AG20443 (cell line): ENCODE measurements at places on chromosomes 13 and 19.

DNA sequence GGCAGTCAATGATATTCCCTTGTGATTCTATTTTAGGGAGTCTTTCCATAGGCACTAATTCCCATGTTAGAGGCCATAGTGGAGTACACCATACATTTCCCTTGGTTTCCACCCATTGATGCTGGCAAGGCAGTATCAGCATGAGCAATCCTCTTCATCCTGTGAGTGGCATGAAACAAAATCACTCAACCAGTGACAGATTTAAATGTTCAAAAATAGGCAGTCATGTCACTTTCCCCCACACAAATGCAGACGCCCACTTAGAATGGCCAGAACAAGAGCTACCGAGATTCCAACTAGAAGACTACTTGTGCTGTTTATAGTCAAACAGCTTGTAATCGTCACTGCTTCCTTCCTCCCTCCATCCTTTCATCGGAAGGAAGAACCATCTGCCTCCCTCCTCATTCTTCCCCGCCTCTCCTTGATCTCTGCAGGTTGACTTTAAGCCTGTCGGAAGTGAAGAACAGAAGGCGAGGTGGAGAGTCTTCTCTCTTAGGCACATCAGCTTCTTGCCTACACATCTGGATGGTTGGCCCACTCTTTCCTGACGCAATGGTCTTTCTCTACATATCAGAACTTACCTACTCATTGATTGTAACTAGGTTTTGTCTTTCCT lies 22.6 kb downstream of the RASL11A start:
- no peak for DNase-seq

GRCh38 chr19:17599780-17600179 lies 44.3 kb downstream of the COLGALT1 start:
- DNase-seq, result no peak

- no peak for DNase-seq
Observed at GRCh38 chr13:39566216-39566869, 36.6 kb downstream of the LHFPL6 start.

DNA sequence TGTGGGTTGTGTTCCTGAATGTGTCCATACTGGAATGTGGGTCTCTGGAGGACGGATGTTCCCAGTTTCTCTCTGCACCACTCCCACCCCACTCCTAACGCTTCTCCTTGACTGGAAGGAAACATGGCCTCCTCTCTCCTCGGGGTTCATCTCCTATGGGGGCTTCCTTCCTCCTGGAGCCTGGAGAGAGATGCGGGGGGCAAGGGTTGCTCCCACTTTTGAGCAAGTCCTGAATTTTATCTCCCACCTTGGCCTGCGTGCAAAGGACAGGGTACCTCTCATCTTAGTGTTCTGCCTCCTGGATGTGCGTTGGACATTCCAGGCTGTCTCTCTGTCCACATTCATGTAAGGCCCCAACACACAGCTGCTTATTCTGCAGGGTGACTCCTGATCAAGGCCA lies 52.5 kb upstream of the UQCRFS1 start:
- no peak for DNase-seq

- DNase-seq, result no peak
Observed at GRCh38 chr13:21465710-21466160, 6.6 kb upstream of the ZDHHC20 start.

- no peak for DNase-seq
Observed at GRCh38 chr13:81757348-81757970, 1416.5 kb upstream of the SPRY2 start.

DNA sequence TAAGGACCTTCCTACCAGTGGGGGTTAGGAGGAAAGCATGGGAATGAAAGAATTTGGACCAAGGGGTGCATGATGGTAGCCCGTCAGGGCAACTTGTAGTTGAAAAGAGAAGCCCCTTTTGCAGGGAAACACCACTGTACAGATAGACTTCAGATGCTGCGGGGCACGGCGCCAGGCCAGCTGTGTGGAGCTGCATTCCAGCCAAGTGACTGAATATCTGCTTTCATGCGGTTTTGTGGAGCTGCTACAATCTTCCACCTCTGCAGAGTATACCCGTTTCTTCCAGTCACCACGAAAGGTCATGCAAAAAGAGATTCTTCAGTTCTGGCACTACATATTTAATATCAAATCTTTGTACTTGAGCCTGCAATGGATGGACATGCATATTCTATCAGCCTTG lies 104.7 kb downstream of the RGCC start:
- peak; percentile 82 for DNase-seq

GRCh38 chr13:50358231-50359040 lies 343.2 kb downstream of the KCNRG start:
- DNase-seq, result no peak

- DNase-seq, result no peak
Observed at GRCh38 chr19:13935765-13936510, 2.3 kb downstream of the PODNL1 start.

GRCh38 chr13:102402290-102402689 lies 442 bp upstream of the FGF14 start:
- peak; percentile 16 for DNase-seq

DNA sequence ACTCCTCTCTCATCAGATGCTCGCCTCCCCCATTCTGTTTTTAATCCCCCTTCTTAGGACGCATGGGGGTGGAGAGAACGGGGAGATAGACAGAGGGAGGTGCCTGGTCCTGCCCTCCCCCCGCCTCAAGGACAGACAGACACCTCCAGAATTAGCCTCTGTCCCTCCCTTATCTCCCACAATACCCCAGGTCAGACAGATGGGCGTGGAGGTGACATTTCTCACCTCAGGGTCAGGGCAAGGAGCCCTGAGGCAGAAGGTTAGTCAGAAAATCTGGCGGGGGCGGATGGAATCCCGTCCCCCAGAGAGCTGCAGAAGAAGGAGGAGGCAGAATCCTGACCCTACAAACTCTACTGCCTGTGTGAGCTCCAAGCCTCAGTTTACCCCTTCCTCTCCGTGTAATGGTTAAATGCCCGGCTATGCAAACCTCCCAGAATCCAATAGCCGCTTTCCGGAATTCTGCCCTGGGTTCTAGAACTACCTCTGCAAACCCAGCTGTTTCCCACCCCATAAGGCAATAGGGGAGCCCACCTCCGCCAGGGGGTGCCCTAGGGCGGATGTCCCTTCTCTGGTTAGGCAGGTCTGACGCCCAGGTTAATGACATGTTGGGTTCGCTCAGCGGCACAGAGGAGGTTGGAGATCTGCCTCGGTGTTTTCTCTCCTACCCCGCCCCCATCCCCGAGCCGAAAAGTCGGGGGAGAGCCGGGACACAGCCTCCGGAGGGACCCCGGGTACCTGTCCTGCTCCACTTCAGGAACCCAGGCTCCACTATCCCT lies 900 bp downstream of the PPP1R13L start:
- peak; percentile 48 for DNase-seq

DNA sequence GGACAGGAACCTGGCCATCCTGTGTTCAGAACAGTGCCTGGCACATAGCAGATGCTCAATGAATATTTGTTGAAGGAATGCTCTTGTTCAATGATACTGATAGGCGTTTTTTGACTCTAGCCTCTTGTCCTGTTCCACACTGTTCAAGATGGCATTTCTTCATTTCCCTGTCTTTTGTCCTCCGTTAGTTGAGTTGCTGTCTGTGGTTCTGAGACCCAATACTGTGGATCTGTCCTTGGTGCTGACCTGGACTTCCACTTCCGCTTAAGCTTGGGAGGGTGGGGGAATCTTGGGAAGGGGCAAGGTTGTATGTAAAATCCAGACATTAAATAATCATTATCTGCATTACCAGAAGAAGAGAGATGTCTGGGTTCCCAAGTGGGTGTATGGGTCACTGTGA lies 8.3 kb upstream of the KCNN4 start:
- DNase-seq, result peak; percentile 55

DNA sequence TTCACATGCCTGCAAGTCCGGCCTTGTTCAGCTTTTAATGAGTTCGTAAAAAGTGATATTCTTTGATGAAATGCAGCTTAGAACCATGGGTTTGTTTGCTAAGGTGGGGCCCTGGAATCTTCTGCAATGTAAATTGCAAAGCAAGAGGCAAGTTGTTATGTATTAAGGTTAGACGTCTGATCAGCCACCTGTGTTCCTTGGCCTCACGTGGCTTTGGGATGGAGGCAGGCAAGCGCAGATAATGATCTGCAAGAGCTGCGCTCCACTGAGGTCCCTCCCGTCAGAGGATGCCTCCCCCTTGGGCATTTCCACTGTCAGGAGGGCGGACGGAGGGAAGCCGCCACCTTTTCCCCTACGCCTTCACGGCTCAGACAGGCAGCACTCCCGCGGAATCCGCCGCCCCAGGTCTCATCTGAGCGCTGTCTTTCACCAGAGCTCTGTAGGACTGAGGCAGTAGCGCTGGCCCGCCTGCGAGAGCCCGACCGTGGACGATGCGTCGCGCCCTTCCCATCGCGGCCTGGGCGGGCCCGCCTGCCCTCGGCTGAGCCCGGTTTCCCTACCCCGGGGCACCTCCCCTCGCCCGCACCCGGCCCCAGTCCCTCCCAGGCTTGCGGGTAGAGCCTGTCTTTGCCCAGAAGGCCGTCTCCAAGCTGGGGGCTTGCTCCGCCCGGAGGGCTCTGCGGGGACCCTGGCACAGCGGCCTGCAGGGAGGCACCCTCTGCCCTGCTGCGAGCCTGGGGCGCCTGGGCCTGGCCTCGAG lies 110.9 kb downstream of the CRYL1 start:
- DNase-seq, result no peak

- DNase-seq, result no peak
Observed at GRCh38 chr13:97933776-97934175, 19.7 kb upstream of the IPO5 start.

GRCh38 chr19:33796164-33796875 lies at the start of gene KCTD15:
Gene KCTD15 (plus strand): TSS chr19:33796870. CDS start chr19:33800455, 3,585 bp downstream.
- DNase-seq, result peak; percentile 55

GRCh38 chr13:50672025-50672424 lies 171.5 kb downstream of the DLEU7 start:
- DNase-seq, result no peak

DNA sequence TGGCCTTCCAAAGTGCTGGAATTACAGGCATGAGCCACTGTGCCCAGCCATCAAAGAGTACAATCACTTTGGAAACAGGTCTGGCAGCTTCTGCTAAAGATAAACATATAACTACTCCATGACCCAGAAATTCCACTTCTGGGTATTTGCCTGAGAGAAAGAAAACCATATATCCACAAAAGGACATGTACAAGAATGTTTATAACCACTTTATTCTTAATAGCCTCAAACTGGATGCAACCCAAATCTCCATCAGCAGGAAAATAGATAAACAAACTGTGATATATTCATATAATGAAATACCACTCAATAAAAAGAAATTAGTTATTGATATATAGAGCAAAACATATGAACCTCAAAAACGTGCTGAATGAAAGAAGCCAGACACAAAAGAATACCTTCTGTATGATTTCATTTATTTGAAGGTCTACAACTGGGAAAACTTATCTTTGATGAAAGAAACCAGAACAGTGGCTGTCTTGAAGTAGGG lies 40.5 kb downstream of the TEX26 start:
- no peak for DNase-seq

- peak; percentile 82 for DNase-seq
Observed at GRCh38 chr13:48492470-48493065, 40.3 kb downstream of the RCBTB2 start.

GRCh38 chr13:65826657-65827056 lies 1403.5 kb downstream of the PCDH9 start:
- no peak for DNase-seq

DNA sequence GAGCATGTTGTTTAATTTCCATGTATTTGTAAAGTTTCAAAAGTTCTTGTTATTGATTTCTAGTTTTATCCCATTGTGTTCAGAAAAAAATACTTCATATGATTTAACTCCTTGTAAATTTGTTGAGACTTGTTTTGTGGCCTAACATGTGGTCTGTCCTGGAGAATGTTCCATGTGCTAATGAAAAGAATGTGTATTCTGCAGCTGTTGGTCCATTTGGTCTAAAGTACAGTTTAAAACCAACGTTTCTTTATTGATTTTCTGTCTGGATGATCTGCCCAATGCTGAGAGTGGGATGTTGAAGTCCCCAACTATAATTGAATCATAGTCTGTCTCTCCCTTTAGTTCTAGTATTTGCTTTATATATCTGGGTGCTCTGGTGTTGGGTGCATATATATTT lies 34.9 kb upstream of the TPP2 start:
- no peak for DNase-seq

- DNase-seq, result no peak
Observed at GRCh38 chr19:5993201-5993600, 15.3 kb upstream of the RANBP3 start.
